ENCODE measurements at places on chromosomes 6 and 20.
A peak's percentile ranks its signal among the peaks of the same experiment; 100 is the strongest.

DNA sequence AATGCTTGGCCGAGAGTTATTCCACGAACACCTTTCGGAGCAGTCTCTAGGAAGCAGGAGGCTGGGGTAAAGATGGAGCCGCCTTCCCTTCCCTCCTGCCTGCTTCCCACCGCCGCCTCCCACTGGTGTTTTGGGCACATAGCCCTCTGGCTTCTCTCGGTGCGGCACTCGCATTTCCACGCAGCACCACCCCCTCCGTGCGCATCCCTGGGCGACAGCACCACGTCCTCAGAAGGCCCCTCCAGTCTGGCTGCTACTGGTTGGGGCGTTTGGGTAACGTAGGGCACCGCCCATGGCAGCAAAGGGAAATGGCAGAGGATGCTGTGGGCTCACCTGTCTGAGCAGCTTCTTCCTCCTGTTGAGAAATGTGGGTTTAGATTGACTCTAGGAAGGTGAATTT lies 2.4 kb downstream of the COL20A1 start:
- H3K27ac ChIP-seq: no peak overlapping the region
- no peaks in the 10 kb centered on the region for H3K36me3 ChIP-seq
- no peak overlapping the region for H3K4me3 ChIP-seq
- peaks cover 86% of the 10 kb centered on the region for H3K27me3 ChIP-seq
- H3K4me1 ChIP-seq: no peaks in the 10 kb centered on the region
- DNase-seq: peak; percentile 65

DNA sequence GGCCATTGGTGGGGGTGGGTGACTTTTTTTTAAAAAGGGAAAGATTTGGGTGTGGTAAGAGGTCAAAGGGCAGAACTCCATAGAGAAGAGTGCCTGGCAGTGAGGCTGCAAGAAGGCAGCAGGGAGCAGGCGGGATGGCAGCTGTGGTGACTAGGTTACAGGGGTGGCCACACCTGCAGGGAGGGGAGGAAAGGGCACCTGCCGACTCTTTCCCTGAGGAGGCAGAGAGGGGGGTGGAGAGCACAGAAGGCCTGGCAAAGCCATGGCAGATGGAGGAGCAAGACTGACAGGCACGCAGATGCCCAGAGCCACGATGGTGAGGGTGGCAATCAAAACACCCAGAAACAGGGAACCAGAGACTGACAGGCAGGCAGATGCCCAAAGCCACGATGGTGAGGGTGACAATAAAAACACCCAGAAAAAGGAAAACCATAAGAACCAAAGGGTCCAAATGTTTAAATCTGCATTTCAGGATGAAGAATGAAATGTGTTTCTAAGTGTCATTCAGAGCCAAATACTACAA lies 19.3 kb downstream of the CST7 start:
- no peak for DNase-seq
- no peak overlapping the region for H3K27ac ChIP-seq
- peaks cover 100% of the 10 kb centered on the region for H3K36me3 ChIP-seq
- H3K4me3 ChIP-seq: no peak overlapping the region

DNA sequence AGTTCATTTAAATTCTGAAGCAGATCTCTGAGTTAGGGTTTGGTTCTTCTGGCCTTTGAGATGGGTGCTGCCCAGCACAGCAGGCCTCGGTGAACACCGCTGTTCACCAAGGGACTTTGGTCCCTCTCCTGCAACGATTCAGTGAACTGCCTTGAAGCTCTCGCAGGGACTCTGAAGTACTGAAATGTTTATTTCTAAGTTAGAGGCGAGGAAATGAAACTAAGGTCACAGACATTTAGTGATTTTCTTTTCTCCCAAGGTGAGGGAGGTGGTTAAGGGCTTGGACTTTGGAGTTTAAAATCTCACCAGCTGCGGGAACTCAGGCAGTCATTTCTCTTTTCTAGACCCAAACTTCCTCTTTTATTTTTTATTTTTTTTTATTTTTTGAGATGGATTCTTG lies 26.2 kb downstream of the E2F3 start:
- DNase-seq: no peak
- H3K36me3 ChIP-seq: peaks cover 11% of the 10 kb centered on the region
- H3K4me3 ChIP-seq: no peak overlapping the region
- H3K4me1 ChIP-seq: peaks cover 54% of the 10 kb centered on the region
- no peak overlapping the region for H3K27ac ChIP-seq

- no peak overlapping the region for H3K4me3 ChIP-seq
- no peaks in the 10 kb centered on the region for H3K27me3 ChIP-seq
- no peak for DNase-seq
- no peaks in the 10 kb centered on the region for H3K36me3 ChIP-seq
Observed at GRCh38 chr20:34023937-34024722, 30.4 kb downstream of the RALY start.

DNA sequence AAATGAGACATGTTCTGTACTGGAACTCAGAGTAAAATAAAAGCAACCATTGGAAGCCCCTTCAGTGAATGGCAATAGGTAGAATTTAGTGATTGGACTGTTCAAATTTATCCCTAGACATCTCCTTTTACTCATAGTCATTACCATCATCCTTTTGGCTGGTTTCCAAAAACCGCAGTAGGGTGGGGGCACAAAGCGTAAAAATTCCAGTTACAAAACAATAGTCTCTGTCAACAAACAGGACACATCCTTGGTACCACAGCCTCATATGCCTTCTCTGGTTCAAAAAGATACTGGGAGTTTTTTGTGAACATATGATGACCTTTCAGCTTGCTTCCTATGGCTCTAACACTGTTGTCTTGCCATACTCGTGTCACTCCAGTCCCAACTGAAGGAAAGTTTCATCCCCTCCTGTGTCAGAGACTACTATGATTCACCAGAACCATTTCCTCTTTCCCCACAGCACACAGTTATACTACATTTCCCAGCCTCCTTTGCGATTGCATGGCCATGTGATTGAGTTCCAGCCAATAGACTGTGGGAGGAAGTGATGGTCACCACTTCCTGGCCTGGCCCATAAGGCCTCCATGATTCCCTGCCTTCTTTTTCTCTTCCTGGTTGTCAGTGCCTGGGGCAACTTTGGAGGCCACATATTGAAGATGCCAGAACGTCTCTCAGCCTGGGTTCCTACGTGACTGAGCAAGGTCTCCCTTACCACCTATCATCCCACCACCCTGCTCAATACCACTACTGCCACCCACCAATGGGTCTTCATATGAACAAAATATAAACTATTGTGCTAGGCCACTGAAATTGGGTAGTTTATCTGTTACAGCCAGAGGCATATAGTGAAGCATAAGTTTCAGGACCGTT lies 162.4 kb downstream of the ID4 start:
- peaks cover 11% of the 10 kb centered on the region for H3K27me3 ChIP-seq
- H3K4me3 ChIP-seq: no peak overlapping the region
- H3K4me1 ChIP-seq: no peaks in the 10 kb centered on the region
- no peak for DNase-seq

GRCh38 chr6:71351190-71351589 lies 62.6 kb downstream of the OGFRL1 start:
- no peak overlapping the region for H3K27ac ChIP-seq
- peaks cover 15% of the 10 kb centered on the region for H3K4me1 ChIP-seq
- no peak overlapping the region for H3K4me3 ChIP-seq
- no peaks in the 10 kb centered on the region for H3K27me3 ChIP-seq

DNA sequence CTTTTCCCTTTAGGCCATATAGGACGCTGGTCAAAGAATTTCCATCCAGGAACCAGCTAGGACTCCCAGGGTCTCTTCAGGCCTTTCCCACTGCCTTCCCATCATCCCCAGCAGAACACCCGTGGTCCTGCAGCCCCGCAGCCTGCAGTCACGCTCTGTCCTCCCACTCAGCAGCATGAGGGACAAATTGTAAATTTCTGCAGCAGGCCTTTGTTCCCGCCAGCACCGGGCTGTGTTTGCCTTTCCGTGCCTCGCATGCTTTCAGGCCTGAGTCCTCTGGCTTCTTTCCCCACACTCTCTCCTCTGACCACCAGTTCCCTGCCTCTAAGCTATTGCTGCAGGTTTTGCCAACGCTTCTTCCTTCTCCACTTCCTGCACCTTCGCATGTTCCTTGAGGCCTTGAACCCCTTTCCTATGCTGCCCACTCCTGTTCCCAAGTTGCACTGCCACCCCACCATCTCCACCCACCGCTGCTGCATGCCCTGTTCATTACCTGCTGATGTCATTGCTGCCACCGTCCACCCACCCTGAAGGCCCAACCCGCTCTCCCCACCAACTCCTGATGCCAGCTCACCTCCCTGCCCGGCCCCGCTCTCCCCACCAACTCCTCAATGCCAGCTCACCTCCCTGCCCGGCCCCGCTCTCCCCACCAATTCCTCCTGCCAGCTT lies 49.8 kb downstream of the RNASET2 start:
- DNase-seq: no peak
- no peaks in the 10 kb centered on the region for H3K27me3 ChIP-seq
- H3K36me3 ChIP-seq: no peaks in the 10 kb centered on the region
- H3K27ac ChIP-seq: no peak overlapping the region
- H3K4me1 ChIP-seq: no peaks in the 10 kb centered on the region

- no peaks in the 10 kb centered on the region for H3K27me3 ChIP-seq
- H3K27ac ChIP-seq: no peak overlapping the region
- no peaks in the 10 kb centered on the region for H3K4me1 ChIP-seq
- no peaks in the 10 kb centered on the region for H3K36me3 ChIP-seq
Observed at GRCh38 chr20:59137532-59137931, 26.1 kb upstream of the ZNF831 start.

DNA sequence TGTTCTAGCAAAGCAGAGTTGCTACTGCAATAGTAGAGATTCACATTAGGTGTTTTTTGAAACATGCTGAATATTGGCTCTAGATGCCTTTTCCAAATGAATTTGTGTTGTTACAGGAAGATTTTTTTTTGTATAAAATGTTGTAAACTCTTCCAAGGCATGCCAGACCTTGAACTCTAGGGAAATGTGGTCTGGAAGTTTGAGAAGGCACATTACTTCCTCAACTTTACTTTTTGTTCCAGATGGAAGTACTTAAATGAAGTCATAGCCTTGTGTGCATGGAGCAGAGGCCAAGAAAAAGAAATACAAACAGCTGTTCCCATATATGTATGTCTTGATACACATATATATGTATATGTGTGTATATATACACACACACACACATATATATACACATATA lies 585.7 kb upstream of the MARCKS start:
- no peak overlapping the region for H3K4me3 ChIP-seq
- no peaks in the 10 kb centered on the region for H3K36me3 ChIP-seq
- no peaks in the 10 kb centered on the region for H3K27me3 ChIP-seq
- DNase-seq: no peak
- H3K4me1 ChIP-seq: no peaks in the 10 kb centered on the region

DNA sequence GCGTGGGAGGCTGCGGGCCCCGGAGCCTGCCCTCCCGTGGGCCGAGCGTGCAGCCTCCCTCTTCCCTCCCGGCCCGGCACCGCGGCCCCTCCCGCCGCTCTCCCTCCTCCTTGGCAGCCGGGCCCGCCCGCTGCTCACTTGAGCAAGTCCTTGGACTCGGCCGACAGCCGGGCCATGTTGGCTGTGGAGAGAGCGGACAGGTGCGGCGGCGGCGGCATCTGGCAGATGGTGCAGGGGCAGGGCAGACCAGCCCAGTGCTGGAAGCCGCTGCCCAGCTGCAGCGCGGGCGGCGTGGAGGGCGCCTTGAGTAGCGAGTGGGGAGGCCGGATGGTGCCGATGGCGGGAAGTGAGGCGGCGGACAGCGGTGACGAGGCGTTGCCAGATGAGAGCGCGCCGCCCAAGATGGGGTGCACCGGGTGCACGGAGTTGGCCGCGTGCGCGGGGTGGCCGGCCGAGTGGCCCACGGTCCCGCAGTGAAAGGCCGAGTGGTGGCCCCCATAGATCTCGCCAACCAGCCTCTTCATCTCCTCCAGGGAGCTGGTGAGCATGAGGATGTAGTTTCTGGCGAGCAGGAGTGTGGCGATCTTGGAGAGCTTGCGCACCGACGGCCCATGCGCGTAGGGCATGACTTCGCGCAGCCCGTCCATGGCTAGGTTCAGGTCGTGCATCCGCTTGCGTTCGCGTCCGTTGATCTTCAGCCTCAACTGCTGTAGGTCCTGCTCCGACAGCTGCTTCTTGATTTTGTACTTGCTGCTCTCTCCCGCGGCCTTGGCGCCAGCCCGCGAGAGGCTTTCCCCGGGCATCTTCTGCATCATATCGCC lies 766 bp downstream of the OLIG3 start:
- H3K36me3 ChIP-seq: no peaks in the 10 kb centered on the region
- no peak overlapping the region for H3K4me3 ChIP-seq
- DNase-seq: no peak
- H3K4me1 ChIP-seq: peaks cover 39% of the 10 kb centered on the region

GRCh38 chr6:51626391-51626790 lies 461.0 kb downstream of the PKHD1 start:
- H3K27ac ChIP-seq: no peak overlapping the region
- no peaks in the 10 kb centered on the region for H3K36me3 ChIP-seq
- no peaks in the 10 kb centered on the region for H3K4me1 ChIP-seq

- no peaks in the 10 kb centered on the region for H3K36me3 ChIP-seq
- H3K27ac ChIP-seq: no peak overlapping the region
- peaks cover 59% of the 10 kb centered on the region for H3K27me3 ChIP-seq
- no peak for DNase-seq
- H3K4me1 ChIP-seq: no peaks in the 10 kb centered on the region
Observed at GRCh38 chr6:154998855-154999254, 3.7 kb downstream of the TIAM2 start.

- no peaks in the 10 kb centered on the region for H3K27me3 ChIP-seq
- H3K27ac ChIP-seq: no peak overlapping the region
- no peak for DNase-seq
Observed at GRCh38 chr6:18753076-18753475, 365.9 kb downstream of the RNF144B start.

GRCh38 chr6:69690986-69691385 lies 105.8 kb downstream of the LMBRD1 start:
- H3K4me3 ChIP-seq: no peak overlapping the region
- H3K27ac ChIP-seq: no peak overlapping the region
- H3K4me1 ChIP-seq: no peaks in the 10 kb centered on the region
- H3K27me3 ChIP-seq: no peaks in the 10 kb centered on the region

- H3K4me1 ChIP-seq: no peaks in the 10 kb centered on the region
- no peak overlapping the region for H3K27ac ChIP-seq
- no peaks in the 10 kb centered on the region for H3K27me3 ChIP-seq
- DNase-seq: no peak
Observed at GRCh38 chr6:55239099-55239498, 64.8 kb downstream of the HCRTR2 start.

DNA sequence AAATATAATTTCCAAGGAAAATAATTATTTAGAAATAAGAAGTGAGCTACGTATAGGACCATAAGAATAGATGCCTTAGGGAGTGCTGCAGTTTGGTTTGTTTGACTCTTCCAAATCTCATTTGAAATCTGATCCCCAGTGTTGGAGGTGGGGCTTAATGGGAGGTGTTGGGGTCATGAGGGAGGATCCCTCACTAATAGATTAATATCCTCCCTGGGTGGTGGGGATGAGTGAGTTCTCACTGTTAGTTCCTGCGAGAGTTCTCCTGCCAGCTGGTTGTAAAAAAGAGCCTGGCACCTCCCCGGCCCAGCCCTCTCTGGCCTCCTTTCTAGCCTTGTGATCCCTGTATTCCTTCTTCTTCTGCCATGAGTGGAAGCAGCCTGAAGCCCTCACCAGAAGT lies 69.3 kb downstream of the RCAN2 start:
- no peaks in the 10 kb centered on the region for H3K36me3 ChIP-seq
- DNase-seq: no peak
- H3K27ac ChIP-seq: no peak overlapping the region

- DNase-seq: no peak
- no peak overlapping the region for H3K4me3 ChIP-seq
- H3K4me1 ChIP-seq: peaks cover 3% of the 10 kb centered on the region
- H3K27ac ChIP-seq: no peak overlapping the region
- no peaks in the 10 kb centered on the region for H3K36me3 ChIP-seq
- H3K27me3 ChIP-seq: peaks cover 32% of the 10 kb centered on the region
Observed at GRCh38 chr20:61118429-61119224, 133.4 kb upstream of the CDH4 start.

Data from left lung (tissue), 14 donors.